ENCODE measurements at places on chromosomes 16 and 17. TPM values are rescaled to one million over a fixed set of nuclear protein-coding genes. Genes with fewer than 3 reads are reported as not detected.

- H3K4me1 ChIP-seq = peaks cover 41% of the 10 kb centered on the region
- peak overlapping the region; percentile 76 for H3K27ac ChIP-seq
- no peaks in the 10 kb centered on the region for H3K27me3 ChIP-seq
- DNase-seq = no peak
- peak overlapping the region; percentile 94 for H3K4me3 ChIP-seq
These were observed 521 bp upstream of the G6PC3 start for GRCh38 chr17:44069974-44070454.

- H3K36me3 ChIP-seq = peaks cover 29% of the 10 kb centered on the region
- peak overlapping the region; percentile 13 for H3K4me3 ChIP-seq
- peak overlapping the region; percentile 90 for H3K27ac ChIP-seq
- H3K4me1 ChIP-seq = peaks cover 88% of the 10 kb centered on the region
- no peaks in the 10 kb centered on the region for H3K27me3 ChIP-seq
- peak; percentile 8 for DNase-seq
These were observed 39.7 kb downstream of the ARHGAP17 start for GRCh38 chr16:24975428-24975889.

Gene PRSS21
- polyA plus RNA-seq = 2.3 TPM

DNA sequence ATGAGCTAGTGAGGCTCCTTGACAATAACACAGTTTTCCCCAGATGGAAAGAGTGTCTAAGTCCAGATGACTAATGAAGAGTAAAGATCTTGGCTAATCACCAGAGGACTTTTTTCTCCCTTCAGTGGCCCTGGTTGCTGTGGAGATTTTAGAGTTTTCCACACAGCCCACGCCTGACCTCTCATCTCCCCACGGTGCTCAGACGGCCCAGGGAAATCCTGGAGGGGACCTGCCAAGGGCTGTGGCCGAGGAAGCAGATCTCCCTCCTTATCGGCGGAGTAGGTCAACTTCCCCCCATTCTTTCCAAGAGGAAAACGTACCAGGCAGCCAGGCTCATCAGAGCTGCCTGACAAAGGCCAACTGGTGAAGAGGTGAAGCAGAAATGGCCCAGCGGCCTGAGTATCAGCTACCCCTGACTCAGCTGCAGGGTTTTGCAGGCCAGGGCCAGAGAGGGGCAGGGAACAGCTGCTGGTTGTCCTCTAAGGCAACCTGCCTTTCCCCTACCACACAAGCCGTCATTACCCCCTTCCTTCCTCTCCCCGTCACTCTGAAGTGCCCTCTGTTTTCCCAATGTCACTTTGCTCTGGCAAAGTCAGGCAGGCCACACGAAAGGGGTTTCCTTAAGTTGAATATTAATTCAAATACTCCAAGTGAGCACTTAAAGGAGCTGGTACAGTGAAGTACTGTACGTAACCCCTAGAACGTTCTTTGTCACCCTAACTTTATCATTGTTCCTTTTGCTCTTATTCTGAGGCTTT lies 140.2 kb upstream of the ADAMTS18 start:
- H3K4me1 ChIP-seq = no peaks in the 10 kb centered on the region
- H3K4me3 ChIP-seq = no peak overlapping the region
- DNase-seq = no peak
- no peak overlapping the region for H3K27ac ChIP-seq
